Activated CD4-positive, alpha-beta memory T cell treated with anti-CD3 and anti-CD28 coated beads for 36 hours (primary cell): ENCODE measurements at places on chromosomes 3 and 15. TPM values are rescaled to one million over a fixed set of nuclear protein-coding genes. Genes with fewer than 3 reads are reported as not detected.

The ATP10A gene
- total RNA-seq: 17.2 TPM

The KNG1 gene
- total RNA-seq: not detected

DNA sequence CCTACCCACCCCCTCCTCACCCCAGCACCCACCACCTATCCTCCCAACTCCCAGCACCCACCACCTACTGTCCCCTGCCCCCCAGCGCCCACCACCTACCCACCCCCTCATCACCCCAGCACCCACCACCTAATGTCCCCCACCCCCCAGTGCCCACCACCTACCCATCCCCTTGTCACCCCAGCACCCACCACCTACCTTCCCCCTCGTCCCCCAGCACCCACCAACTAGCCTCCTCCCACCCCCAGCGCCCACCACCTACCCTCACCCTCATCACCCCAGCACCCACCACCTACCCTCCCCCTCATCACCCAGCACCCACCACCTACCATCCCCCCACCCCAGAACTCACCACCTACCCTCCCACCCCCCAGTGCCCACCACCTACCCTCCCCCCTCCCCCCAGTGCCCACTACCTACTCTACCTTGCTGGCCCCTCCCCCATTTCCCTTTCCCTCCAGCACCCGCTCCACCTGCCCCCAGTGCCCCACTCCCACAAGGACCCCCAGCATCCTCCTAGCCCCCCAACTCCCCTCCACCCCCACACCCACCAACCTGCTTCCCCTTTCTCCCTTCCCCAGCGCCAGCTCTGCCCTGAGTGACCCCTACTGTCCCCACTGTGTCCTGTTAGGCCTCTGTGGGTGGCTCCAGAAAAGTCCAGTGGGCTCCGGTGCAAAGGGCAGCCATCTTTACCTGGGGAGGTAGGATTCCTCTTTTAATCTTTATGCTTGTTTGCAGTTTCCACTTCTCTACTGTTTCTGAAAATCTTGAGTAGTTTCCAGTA lies 1.2 kb downstream of the UROC1 start:
- DNase-seq: no peak

DNA sequence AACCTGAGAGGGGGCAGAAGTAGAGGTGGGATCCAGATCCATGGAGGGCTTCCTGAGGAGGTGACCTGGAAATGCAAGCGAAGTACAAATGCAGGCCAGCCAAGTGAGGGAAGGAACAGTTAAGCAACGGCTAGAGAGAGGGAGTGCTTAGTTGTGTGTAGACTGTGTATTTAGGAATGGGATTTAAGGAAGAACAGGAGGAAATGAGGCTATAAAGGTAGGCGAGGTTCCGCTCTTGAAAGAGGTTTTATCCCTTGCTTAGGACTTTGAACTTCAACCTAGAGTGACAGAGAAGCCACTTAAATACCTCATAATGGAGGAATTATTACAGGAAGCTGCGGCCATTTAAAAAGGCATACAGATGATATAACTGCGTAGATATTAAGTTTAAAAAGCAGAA lies 295.1 kb downstream of the THSD4 start:
- DNase-seq: no peak

DNA sequence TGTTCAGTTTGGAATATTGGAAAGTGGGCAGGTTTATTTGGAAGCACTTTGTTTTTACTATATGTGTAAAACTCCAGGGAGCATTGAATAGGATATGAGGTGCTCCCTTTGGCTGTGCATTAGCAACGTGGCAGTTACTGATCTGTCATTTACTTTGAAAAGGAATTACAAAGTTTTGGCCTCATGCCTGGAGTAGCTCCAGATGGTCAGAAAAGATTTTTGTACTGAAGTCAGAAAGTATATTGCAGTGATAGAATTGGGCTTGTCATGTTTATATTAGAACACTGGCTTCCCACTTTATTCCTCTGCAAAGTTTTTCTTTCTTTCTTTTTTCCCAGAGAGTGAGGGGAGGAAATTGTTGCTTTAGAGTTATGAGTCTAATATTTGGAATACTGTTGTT lies 26.1 kb downstream of the FNDC3B start:
- no peak for DNase-seq

DNA sequence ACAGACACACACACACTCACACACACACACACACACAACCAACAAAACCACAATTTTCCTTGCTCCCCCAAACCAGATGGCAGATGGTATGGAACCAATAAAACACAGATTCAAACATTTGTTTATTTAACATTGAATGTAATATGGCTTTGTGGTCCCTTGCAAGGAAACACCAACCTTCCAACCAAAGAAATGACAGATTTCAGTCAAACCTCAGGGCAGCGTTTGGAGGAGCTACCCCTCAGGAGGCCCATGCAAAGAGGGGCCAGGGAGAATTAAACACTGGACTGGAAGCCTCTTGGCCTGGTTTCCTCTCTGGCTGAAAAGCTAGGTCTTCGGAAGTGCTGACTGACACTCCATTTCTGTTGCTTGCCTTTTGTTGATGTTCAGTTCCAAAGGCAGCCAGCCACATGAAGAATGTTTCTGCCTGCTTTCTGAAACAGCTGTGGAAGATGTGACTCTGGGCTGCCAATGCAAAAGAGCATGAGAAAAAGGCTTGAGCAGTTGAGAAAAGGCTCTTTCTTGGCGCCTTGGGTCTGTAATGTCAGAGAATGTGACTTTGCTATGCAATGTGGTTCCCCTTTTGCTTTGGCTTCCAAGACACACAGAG lies 296.1 kb downstream of the RPLP1 start:
- DNase-seq: no peak

The RAD51 gene
- 67.1 TPM for total RNA-seq
